ENCODE measurements at places on chromosomes 3 and 15. TPM values are rescaled to one million over a fixed set of nuclear protein-coding genes. Genes with fewer than 3 reads are reported as not detected.

Gene ALG1L2
- total RNA-seq, result not detected

Gene AGBL1
- total RNA-seq, result not detected

Gene SLC9C1
- not detected for total RNA-seq

Gene RTP1
- not detected for total RNA-seq

Gene COL6A6
- 0.14 TPM for total RNA-seq

DNA sequence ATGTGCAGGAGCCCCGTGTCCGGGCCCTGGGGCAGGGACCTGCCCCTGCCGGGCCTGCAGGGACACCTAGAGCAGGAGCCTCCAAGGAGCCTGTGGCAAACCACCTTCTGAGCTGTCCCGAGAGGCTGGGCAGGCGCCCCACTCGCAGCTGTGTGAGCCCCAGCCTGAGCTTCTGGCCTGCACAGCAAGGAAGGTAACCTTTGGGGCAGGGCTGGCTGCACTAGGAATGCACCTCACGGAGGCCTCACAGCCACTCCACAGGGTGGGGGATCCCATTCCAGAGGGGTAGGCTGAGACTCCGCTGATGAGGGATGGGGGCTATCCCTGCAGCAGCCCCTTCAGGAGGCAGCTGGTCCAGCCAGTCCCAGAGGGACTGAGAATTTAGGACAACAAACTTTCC is 68.1 kb downstream of the DNAJB8 start:
- no peaks in the 10 kb centered on the region for H3K36me3 ChIP-seq
- H3K4me3 ChIP-seq, result no peak overlapping the region
- no peaks in the 10 kb centered on the region for H3K4me1 ChIP-seq
- H3K27ac ChIP-seq, result no peak overlapping the region
- H3K27me3 ChIP-seq, result no peaks in the 10 kb centered on the region

DNA sequence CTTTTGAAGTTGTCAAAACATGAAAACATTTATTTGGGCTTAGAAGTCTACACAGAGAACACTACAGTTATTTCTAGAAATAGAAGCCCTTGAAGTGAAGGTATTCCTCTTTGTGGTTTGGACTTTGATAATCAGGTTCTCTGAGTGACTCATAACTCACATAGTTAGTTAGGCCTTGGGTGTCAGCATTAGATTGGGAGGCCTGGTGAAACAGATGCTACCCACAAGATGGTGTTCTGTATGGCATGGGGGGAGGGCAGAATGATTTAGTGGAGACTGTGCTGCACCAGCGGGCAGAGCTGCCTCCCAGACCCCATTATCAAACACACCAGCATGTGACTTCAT is 108.9 kb upstream of the ETV5 start:
- no peaks in the 10 kb centered on the region for H3K36me3 ChIP-seq
- no peak for DNase-seq
- H3K27ac ChIP-seq, result no peak overlapping the region

- no peak for DNase-seq
- H3K27me3 ChIP-seq, result no peaks in the 10 kb centered on the region
- peak overlapping the region; percentile 9 for H3K4me3 ChIP-seq
- H3K4me1 ChIP-seq, result peaks cover 8% of the 10 kb centered on the region
- no peak overlapping the region for H3K27ac ChIP-seq
These were observed 275.0 kb downstream of the ZBTB20 start for GRCh38 chr3:114872050-114872449.

DNA sequence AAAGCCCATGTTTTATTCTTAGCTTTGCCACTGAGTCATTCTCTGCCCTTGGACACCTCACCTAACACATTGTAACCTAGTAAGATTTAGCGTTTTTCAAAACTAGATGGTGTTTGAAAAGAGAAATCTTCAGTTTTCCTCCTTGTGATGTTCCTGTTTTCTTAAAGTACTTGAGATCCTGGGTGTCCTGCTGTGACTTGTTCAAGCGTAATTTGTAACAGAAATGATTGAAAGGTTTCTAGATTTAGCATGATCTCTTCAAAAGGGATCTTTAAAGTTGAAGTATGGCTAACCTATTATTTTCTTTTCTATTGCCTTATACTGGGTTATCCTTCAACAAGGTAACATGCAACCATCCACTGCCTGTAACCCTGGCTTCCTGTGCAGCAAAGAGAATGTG is 32.6 kb upstream of the SPATA16 start:
- DNase-seq, result no peak
- no peaks in the 10 kb centered on the region for H3K4me1 ChIP-seq
- H3K4me3 ChIP-seq, result no peak overlapping the region
- H3K27ac ChIP-seq, result no peak overlapping the region
- no peaks in the 10 kb centered on the region for H3K36me3 ChIP-seq

DNA sequence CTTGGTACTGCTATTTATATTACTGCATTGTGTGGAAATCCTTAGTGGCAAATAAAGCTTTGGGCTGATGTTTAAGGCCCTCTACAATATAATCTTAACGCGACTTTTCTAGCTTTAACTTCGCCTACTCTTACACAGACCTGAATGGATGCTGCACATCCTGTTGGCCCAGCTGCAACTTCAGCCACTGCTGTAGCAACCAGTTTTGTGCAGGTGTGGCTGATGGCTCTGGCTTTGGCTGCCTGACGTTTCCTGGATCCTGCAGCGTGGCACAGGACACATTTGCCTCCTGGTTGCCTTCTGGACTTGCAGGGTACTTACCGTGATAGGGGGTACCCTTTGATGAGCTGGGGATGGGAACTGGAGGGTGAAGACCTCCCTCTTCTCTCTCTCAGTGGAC is 20.2 kb upstream of the ERICH6 start:
- no peak for DNase-seq
- no peaks in the 10 kb centered on the region for H3K4me1 ChIP-seq
- no peak overlapping the region for H3K27ac ChIP-seq
- no peaks in the 10 kb centered on the region for H3K36me3 ChIP-seq
- H3K4me3 ChIP-seq, result no peak overlapping the region
- H3K27me3 ChIP-seq, result no peaks in the 10 kb centered on the region

- no peak overlapping the region for H3K27ac ChIP-seq
- H3K36me3 ChIP-seq, result no peaks in the 10 kb centered on the region
- no peak for DNase-seq
- no peaks in the 10 kb centered on the region for H3K27me3 ChIP-seq
- no peak overlapping the region for H3K4me3 ChIP-seq
These were observed 113.2 kb downstream of the PPP2R3A start for GRCh38 chr3:136078421-136079364.

DNA sequence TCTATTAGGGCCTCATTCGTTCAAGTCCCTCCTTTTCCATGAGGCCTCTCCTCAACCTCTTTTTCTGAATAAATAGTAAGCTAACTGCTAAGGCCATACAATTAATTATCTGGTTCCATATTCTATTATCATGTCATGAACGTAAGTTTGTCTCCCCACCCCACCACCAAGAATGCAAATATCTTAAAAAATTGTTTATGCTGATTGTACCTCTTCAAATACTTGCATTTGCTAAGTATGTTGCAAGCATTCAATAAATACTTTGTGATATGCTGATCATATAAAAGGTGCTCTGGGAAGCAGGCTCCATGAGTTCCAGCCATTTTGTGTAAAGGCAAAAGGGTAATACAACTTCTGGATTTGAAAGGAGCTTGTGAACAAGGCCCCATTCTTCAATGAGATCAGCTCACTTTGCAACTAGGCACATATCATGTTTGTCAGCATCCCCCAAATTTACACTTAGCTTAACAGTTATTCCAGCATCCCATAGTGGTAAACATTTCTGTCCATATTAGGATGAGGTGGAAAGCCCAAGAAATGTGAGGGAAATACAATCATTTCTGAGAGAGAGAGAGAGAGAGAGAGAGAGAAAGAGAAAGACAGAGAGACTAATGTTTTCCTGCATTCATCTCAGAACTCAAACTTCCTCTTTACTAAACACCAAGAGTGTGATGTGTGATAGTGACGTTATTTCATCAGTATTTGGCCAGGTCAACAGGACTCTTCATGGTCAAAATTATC is 33.2 kb downstream of the SLC12A8 start:
- DNase-seq, result no peak
- no peak overlapping the region for H3K27ac ChIP-seq
- H3K27me3 ChIP-seq, result no peaks in the 10 kb centered on the region
- no peaks in the 10 kb centered on the region for H3K4me1 ChIP-seq

GRCh38 chr15:96042734-96043224 is 287.7 kb upstream of the NR2F2 start:
- peak overlapping the region; percentile 10 for H3K4me3 ChIP-seq
- no peak overlapping the region for H3K27ac ChIP-seq
- peaks cover 18% of the 10 kb centered on the region for H3K4me1 ChIP-seq
- H3K36me3 ChIP-seq, result no peaks in the 10 kb centered on the region
- DNase-seq, result no peak
- H3K27me3 ChIP-seq, result no peaks in the 10 kb centered on the region

DNA sequence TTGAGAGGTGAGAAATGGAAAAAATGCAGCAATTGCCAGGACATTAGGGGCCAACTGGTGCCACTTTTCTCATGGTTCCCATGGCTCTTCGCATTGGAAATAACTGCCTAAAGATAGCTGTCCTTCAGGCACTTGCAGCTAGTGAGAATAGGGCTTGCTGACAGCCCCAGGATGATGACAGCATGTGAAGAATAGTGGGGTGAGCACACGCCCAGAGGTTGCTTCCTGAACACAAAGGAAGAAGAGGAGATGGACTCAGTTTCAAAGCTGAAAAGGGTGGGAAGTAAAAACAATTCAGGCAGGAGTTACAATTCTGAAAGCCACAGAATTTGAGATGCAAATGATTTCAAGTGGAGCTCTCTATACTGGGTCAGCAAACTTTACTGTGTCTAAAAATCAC is 45.6 kb downstream of the TNFAIP8L3 start:
- no peaks in the 10 kb centered on the region for H3K27me3 ChIP-seq
- no peak for DNase-seq
- H3K4me3 ChIP-seq, result no peak overlapping the region
- peaks cover 36% of the 10 kb centered on the region for H3K4me1 ChIP-seq
- no peaks in the 10 kb centered on the region for H3K36me3 ChIP-seq

- no peak for DNase-seq
- H3K4me3 ChIP-seq, result no peak overlapping the region
- peaks cover 33% of the 10 kb centered on the region for H3K36me3 ChIP-seq
These were observed 136.3 kb downstream of the LRRK1 start for GRCh38 chr15:101055411-101055810.

DNA sequence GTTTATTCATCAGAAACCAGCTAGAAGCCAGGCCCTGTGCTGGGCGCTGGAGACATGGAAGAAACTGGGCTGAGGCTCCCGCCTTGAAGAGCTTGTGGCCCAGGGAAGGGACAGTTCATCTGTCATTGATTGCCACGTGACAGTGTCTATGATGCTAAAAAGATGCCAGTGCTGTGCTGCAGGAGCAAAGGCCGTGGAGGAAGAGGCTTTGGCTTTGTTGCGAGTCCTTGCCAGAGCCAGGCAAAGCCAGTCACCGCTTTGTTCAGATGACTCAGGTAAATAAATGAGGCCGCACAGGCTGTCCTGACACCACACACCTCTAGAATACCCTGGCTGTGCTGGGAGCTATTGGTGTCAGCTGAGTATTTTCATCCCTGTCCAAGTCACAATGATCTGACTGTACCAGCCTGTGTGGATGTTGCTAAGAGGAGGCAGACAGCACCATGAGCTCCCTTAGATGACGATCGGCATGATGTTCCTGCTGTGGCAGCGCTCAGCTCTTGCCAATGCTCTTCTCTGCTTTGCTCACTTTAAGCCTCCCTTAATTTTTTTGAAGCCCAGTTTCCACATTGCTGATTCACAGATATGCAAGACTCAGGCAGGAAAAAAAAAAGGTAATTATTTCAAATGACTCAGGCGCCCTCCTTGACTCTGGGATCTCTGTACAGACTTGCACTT is 77.5 kb downstream of the CCNL1 start:
- no peaks in the 10 kb centered on the region for H3K36me3 ChIP-seq
- no peaks in the 10 kb centered on the region for H3K27me3 ChIP-seq
- no peak for DNase-seq

GRCh38 chr3:12154151-12154550 is 4.6 kb downstream of the TIMP4 start:
- no peak for DNase-seq
- H3K4me3 ChIP-seq, result no peak overlapping the region
- H3K27me3 ChIP-seq, result no peaks in the 10 kb centered on the region
- peaks cover 25% of the 10 kb centered on the region for H3K36me3 ChIP-seq
- H3K4me1 ChIP-seq, result peaks cover 29% of the 10 kb centered on the region
- H3K27ac ChIP-seq, result peak overlapping the region; percentile 34

DNA sequence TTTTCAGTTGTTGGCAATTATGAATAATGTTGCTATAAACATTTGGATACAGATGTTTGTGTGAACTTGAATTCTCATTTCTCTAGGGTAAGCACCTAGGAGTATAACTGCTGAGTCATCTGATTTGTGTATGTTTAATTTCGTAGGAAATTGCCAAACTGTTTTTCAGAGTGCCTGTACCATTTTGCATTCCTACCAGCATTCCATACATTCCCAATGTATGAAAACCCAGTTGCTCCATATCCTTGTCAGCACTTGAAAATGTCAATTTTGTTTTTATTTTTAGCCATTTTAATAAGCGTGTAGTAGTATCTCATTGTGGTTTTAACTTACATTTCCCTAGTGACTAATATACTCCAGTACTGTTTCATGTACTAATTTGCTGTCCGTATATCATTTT is 98.5 kb upstream of the TSC22D2 start:
- H3K4me1 ChIP-seq, result no peaks in the 10 kb centered on the region
- H3K27me3 ChIP-seq, result no peaks in the 10 kb centered on the region
- no peak overlapping the region for H3K4me3 ChIP-seq
